Stimulated activated CD8-positive, alpha-beta memory T cell treated with anti-CD3 and anti-CD28 coated beads, Interleukin-7, amount 100 ng/mL, for 48 hours (primary cell): ENCODE measurements at places on chromosomes 5 and 9.
A peak's percentile ranks its signal among the peaks of the same experiment; 100 is the strongest.

- DNase-seq = no peak
Observed at GRCh38 chr5:134541736-134542376, 16.4 kb downstream of the JADE2 start.

- DNase-seq = no peak
Observed at GRCh38 chr5:67437905-67438845, 241.6 kb upstream of the CD180 start.

DNA sequence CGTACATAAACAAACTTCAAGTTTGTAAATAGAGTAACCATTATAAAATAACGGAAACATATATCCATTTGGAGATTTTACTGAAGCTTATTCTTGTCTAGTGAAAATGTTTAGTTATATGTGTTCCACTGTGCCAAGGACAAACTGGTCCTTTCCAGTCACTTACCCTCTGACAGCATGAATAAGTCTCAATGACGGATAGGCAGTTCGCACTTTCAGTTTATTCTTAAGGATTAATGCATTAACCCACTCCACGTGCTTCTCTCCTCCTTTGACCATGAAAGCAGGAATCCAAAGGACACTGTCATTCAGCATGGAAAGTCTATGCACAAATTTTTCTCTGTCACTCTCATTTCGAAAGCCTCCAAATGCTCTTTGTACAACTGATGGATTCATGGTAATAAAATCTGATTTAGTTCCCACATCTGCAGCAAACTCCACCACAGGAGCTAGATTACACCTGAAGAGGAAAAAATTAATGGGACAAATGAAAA, 47.1 kb downstream of the ST8SIA4 start:
- no peak for DNase-seq

DNA sequence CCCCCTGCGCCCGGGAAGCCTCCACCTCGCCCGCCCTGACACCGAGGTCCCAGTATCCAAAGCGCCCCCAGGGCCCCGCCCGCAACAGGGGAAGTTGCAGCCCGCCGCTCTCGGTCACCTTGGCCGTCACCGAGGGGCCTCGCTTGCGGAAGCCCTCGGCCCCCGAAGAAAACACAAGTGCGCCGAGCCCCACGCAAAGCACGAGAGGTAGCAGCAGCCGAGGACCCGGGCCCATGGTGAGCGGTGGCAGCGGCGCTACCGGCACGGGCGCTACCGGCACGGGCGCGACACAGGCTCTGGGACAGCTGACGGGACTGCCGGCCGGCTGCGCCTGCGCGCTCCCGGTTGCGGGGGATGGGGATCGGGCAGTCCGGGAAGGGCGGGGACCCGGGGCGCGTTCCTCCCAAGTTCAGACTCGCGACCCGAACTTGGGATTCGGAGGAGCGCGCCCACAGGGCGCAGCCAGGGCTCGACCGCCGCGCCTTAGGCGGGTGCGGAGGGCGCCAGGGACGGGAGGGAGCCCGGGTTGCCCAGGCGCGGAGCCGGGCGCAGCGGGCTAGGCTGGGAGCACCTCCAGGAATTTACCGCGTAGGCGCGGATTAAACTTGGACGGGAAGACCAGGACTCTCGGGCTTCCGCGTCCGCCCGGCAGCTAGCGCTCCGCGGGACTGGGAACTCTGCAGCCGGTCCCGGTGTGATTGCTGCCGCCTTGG, at the start of gene PPIC:
PPIC (minus strand) TSS at position 335 of the 713 bp plus-strand sequence; CDS start at position 235, 100 bp downstream.
- no peak for DNase-seq

- no peak for DNase-seq
Observed at GRCh38 chr9:135810806-135811575, 96.4 kb downstream of the CAMSAP1 start.

- no peak for DNase-seq
Observed at GRCh38 chr5:146165460-146165859, 17.0 kb downstream of the LARS1 start.

GRCh38 chr9:133830310-133830709, 92.2 kb upstream of the SARDH start:
- no peak for DNase-seq

DNA sequence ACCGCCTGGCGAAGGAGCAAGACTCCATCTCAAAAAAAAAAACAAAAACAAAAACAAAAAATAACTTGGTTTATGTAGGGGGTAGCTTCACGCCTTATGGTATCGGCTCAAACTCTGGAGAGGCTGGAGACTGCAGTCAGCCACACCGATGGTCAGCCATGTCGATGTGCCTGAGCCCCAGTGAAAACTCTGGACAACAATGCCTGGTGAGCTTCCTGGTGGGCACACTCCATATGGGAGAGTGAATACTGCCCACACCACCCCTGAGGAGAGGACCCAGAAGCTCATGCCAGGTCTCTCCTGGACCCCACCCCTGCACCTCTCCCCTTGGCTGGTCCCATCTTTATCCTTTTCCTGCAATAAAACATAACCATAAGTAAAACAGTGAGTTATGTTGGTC, 19.6 kb downstream of the IPPK start:
- no peak for DNase-seq

DNA sequence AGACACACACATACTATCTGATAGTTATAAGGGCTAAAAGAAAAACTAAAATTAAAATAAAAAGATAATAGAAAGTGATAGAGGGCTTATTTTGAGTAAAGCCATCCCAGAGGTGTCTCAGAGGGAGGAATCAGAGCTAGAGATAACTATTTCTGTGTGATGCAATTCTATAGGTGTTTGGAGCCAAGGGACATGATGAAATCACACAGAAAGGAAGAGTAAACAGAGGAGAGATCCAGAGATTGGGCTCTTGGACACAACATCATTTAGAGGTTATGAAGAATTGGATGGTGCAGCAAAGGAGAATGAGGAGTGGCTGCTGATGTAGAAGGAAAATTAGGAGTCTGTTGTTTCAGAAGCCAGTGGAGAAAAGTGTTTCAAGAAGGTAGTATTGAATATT, 393.5 kb downstream of the DIRAS2 start:
- DNase-seq = no peak

DNA sequence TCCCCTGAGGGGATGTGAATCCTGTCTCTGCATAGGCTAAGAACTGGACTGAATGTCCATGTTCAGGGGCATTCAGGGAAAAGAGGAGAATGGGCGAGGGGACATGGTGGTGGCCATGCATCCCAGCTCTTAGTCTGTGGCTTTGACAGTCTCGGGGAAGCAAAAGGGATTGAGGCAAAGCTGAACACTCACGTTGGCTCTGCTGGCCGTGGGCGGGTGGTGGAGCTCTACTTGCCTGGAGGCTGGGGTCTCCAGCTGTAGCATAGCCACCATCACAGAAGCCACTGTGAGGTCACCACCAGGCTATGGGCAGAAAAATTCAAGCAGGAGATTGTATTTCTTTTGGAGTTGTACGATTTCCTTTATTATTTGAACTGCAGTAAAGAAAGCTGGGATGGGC, 4.1 kb downstream of the GARIN3 start:
- no peak for DNase-seq

- DNase-seq = peak; percentile 34
Observed at GRCh38 chr5:38809388-38810359, 36.1 kb upstream of the OSMR start.

- DNase-seq = no peak
Observed at GRCh38 chr5:3265936-3266335, 329.7 kb upstream of the IRX1 start.

DNA sequence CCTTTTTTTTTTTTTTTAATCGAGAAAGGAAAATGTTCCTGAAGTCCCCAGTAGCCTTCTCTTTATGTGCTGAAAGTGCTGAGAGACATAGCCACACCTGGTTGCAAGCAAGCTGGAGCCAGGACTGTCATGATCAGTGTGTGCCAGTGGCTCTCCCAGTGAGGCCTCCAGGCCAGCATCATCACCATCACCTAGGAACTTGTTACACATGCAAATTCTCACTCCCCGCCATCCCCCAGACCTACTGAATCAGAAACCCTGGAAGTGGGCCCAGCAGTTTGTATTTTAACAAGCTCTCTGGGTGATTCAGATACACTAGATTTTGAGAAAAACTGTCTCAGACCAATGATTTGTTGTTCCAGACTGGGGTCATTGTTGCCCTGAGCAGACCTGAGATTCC, 181.9 kb upstream of the GLRA1 start:
- DNase-seq = no peak
